Right lung (tissue), 10 donors: ENCODE measurements at places on chromosomes 13 and 19. TPM values are rescaled to one million over a fixed set of nuclear protein-coding genes. Genes with fewer than 3 reads are reported as not detected.

The SYCN gene
- polyA plus RNA-seq, result not detected

The ZFP14 gene
- polyA plus RNA-seq, result 16.1 TPM

The SWSAP1 gene
- 2.1 TPM for polyA plus RNA-seq

The ZNF222 gene
- polyA plus RNA-seq, result 11.7 TPM

The IGLON5 gene
- 0.63 TPM for polyA plus RNA-seq

The LGALS14 gene
- polyA plus RNA-seq, result not detected
